T-helper 2 cell (primary cell): ENCODE measurements at places on chromosomes 11 and 22.

GRCh38 chr11:32068134-32068870 is 22.6 kb upstream of the RCN1 start:
- DNase-seq, result no peak

DNA sequence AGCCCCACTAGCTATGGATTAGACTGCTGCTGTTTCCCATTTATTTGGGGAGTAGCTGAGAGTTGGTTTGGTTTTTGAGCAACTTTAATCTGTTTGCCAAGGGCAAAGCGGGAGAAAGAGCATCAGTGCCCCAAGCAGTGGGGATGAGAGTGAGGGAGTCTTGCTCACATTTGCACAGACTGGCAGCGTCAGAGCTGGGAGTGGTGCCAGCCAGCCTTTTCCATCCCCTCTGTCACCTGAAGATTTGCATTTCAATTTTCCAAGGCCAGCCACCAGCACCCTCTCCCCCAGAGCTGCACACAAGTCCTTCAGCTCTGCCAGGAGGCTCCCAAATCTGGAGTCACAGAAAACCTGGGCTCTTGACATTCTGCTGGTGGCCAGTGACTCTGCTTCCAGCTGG is 21.0 kb upstream of the UVRAG start:
- DNase-seq, result no peak

DNA sequence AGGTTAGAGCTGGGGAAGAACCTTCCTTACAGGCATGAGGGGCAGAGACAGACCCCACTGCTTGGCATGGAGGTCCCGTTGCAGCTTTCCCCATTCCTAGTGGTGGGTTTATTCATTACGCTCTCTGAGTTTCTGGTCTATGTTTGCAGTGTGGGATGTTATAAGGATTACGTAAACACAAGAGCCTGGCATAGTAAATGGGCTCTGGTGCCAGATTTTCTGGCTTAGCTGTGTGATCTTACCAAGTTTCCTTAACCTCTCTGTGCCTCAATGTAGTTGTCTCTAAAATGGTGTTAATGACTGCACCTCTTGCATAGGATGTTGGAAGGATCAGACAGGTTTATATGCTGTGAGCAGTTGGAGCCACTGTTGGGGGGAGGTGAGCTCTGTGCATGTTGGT is 15.1 kb downstream of the DTX4 start:
- no peak for DNase-seq

- no peak for DNase-seq
Observed at GRCh38 chr11:90629229-90629806, 406.5 kb upstream of the CHORDC1 start.

DNA sequence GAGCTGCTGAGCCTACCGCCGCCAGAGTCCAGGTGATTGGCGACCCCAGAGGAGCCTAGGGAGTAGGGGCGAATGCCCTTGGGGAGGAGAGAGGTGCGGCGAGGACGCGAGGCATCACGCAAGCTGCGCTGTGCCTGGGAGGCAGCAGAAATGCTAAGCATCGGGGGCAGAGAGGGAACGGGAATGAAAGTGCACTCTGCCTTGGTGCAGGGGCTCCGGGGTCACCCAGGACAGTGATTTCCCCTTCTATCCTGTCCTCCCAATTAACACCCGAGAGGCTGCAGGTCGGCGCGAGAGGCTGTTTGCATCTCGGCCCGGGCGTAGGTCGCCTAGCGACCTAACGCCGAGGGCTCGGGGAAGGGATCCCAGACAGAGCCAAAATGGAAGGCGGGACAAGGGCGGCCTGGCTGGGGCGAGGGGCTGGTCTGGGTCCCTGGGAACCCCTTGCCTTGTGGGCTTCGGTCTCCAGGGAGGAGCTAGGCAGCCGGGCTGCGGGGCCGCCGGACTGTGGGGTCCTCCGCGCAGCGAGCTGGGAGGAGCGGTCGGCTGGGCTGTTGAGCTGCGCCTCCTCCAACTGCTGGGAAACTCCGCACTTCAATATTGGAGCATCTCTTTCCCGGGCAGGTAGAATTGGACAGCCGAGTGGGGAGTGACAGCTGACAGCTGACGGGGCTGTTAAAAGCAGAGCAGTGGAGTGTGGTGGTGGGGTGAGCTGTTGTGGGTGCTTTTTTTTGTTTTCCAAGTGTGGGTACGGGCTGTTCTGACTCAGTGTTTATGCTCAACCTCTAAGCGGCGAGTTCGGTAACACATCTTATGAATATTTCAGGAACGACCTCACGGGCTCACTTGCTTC is 657 bp downstream of the ELMOD1 start:
- no peak for DNase-seq

GRCh38 chr11:115420505-115420904 is 83.7 kb downstream of the CADM1 start:
- no peak for DNase-seq

DNA sequence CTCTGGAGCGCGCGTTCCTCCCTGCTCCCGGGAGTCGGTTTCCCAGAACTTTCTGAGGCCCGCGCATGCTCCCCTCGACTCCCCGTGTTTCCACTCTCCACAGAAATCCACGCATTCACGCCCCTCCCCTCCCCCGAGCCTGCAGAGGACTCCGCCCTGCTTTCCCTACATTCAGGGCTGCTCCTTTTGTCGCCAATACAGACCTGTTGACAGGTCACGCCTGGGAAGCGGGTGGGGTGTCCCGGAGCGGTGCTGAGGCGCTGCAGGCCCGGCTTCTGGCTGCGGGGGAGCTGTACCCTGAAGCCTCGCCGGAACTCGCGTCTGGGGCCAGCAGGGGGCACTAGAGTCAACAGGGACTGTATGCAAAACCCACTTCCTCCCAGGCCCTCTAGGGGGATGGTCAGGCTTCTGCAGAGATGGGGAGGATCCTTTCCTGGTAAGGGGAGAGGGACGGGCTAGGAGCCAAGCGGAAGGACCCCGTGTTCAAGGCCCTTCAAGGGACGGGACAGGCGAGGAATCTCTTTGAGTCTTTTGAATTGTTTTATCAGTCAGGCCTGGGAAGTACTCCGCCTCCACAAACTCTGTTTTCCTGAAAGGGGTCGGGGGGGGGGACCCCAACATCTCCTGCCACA is at the start of gene PRAME:
PRAME (minus strand) TSS at position 294 of the 632 bp plus-strand sequence. CDS start 2,433 bp downstream, outside the sequence.
- peak; percentile 30 for DNase-seq

DNA sequence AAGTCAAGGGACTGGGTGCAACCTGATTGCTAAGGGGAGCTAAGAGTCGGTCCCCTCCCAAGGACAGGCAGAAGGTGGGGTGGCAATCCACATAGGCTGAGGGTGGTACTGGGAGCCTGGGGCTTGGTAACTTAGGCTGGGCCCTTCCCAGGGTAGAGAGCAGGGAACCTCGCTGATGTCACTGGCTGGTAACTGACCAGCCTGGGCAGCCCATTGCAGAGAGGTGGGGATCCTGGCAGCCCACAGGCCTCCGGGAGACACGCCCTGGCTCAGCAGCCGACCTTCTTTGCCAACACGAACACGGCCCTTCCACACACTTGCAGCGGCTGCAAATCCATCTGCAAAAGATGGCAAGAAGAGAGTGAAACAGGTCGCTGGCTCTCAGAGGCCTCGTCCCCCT is 25.4 kb downstream of the A4GALT start:
- no peak for DNase-seq

DNA sequence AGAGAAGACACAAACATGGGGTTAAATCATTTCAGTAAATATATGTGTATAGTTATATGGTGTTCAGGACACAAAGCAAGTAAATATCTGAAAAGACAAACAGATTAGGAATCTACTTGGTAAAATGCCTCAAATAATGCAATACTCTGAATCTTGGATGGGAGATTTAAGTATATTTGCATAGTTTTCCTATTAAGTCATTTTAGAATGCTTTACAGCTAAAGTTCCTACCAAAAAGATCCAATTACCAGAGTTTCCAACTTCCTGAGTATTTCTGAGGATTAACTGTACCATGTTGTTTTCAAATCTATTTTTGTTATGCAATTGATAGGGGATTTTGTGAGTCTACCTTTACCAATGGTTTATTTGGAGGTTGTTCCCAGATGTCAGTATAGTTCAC is 424.4 kb upstream of the CCDC179 start:
- DNase-seq, result no peak

GRCh38 chr11:131109257-131109656 is 193.0 kb upstream of the SNX19 start:
- DNase-seq, result no peak

GRCh38 chr22:46673205-46673604 is 53.0 kb downstream of the GRAMD4 start:
- DNase-seq, result no peak

GRCh38 chr11:47980088-47980906 is at the start of gene PTPRJ:
TSS of gene PTPRJ (plus strand) at chr11:47980559. CDS start at chr11:47980913, 354 bp downstream.
- peak; percentile 40 for DNase-seq

DNA sequence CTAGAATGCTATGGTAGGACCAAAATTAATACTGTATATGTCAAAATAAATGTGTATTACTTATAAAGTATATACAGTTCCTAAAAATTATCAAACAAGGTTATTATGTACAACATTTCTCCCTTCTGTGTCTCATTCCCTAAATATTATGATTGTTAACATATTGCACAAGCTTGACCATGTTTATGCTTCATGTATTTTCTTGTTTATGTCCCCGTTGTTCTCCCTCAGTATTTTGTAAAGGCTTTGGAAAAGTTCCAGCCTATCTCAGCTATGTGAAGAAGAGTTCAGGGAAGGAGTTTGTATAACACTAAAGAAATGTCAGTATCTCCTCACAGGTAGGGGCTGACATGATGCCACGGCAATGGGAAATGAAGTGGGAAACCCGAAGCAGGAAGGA is 19.6 kb downstream of the ADM start:
- no peak for DNase-seq

DNA sequence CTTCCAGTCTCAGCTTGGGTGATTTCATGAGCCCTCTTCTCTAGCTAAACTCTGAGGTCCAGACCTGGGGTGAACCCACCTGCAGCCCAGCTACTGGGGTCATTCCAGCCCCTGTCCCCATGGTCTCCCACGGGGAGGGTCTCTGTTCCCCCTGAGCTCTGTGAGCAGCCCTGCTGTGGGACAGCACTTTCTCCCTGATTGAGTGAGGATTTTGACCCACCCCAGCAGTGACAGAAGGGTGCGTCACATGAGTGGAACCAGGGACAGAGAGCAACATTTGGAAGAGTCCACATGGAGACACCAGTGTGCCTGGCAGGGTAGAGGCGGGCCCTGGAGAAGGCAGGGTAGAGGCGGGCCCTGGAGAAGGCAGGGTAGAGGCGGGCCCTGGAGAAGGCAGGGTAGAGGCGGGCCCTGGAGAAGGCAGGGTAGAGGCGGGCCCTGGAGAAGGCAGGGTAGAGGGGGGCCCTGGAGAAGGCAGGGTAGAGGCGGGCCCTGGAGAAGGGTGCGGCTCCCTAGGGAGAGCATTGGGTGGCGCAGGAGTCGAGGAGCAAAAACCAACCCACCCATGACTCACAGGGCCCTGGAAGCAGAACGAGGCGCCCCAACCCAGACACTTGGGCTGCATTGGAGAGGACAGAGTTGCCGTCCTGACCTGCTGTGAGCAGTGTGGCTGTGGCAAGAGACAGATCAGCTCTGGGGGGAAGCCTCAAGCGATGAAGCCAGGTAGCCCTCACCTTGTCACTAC is 227.7 kb upstream of the B3GAT1 start:
- no peak for DNase-seq

DNA sequence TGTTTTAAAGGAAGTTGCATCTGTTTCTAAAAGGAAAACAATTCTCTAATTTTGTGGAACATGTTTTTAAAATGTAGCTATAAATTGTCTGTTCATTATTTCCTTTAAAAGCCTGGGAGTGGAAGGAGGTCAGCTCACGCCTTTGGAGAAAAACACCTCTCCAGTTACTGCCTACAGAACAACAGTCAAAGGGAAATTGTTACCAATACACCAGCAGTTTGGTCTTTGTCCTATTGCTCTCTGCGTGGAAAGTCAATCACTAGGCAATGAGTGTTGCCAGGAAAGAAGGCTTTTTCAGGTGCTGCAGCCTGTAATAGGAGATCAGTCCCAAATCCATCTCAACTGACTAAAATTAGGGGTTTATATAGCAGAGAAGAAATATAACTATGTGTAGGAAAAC is 22.2 kb downstream of the SVIP start:
- no peak for DNase-seq

GRCh38 chr11:19766810-19767209 is 54.2 kb downstream of the NAV2 start:
- DNase-seq, result no peak

DNA sequence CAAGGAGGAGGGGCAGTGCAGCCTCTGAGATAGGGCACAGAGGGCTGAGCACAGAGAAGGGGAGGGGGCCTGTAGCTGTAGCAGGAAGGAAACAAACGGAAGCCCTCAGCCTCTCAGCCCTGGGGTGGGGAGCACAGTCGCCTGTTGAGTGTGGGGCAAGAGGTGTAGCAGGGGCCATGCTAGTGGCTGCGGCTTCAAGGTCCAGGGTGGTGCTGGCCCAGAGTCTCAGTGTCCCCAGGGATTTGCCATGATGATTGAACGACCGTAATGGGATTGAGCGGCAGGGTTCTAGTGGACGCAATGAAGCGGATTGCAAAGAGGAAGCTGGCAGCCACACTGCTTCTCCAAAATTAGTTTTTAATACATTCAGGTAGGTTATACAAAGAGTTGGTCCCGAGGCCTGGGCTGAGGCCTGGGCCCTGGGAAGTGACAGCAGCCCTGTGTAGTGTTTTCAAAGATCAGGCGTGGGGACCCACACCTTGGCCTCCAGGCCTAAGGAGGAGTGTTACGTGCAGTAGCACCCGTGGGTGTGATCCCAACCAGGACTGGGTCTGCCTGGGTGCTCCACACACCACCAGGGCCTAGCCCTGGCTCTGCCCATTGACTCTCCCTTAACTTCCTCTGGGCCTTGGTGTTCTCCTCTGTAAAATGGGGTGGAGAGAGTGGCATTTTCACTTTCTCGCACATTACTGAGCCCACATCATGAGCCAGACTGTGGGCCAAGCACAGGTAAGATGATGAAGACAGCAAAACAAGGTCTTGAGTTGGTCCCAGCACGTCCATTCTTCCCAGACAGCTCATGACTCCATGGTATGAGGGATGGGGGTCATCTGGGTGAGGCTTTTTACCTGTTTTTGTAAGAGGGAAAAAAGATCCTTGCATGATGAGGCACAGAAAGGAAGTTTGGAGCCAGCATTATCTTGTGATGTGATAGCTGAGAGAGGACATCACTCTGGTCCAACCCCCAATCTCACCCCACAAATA is 13.1 kb downstream of the LRRC32 start:
- DNase-seq, result no peak

GRCh38 chr11:31802990-31803812 is 7.9 kb downstream of the PAX6 start:
- DNase-seq, result no peak

GRCh38 chr11:27095059-27095458 is 54.4 kb downstream of the BBOX1 start:
- no peak for DNase-seq

- no peak for DNase-seq
Observed at GRCh38 chr11:47329431-47329986, 23.0 kb downstream of the MYBPC3 start.

DNA sequence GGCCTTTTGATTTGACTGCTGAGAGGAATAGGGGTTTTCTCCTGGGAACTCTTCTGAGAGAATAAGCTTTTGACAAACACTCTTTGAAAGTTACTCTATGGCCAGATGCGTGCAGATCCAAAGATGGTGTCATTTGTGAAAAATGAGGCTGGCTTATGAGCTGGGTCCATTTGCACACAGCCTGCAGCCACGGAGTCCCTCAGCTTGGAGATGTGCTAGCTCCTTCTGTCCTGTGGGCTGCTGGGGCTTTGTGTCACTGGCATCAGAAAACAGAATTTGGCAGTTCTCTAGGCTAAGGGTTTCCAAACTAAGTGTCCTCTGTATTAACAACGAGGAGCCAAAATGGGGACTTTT is 702.4 kb downstream of the NTM start:
- no peak for DNase-seq

GRCh38 chr11:17743026-17743807 is 8.6 kb downstream of the KCNC1 start:
- DNase-seq, result no peak
